Ecto neural progenitor cell (in vitro differentiated cells): ENCODE measurements at places on chromosomes 2 and 18.

GRCh38 chr2:174575124-174575776 is 22.4 kb downstream of the WIPF1 start:
- no peak for DNase-seq

- peak; percentile 63 for DNase-seq
Measured at GRCh38 chr18:57352761-57353136, 392 bp downstream of the ST8SIA3 start.

GRCh38 chr18:70288851-70289328 is at the start of gene SOCS6:
SOCS6 (plus strand) TSS chr18:70289045; CDS start chr18:70324669, 35,624 bp downstream.
- peak; percentile 84 for DNase-seq

DNA sequence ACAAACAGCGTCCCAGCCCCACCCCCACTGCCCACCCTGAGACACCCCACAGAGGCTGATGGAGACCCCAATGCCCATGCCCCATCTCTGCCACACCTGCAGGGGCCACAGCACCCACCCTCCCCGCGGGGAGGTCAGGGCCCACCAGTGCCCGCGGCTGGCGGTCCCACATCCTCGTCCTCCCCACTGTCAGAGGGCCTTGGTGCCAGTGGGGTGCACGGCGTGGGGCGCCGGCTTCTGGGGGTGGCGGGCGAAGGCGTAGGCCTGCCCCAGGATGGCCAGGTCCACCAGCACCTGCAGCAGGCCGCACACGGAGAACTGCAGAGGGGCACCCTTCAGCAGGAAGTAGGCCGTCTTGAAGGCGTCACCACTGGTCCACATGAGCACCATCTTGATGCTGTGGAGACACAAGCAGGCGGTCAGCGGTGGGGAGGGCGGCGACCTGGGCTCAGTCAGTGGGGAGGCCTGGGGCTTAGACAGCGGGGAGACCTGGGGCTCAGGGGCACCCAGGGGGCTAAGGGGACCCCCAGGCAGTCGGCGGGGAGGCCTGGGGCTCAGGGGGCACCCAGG is 47.6 kb downstream of the SLC66A2 start:
- DNase-seq: no peak

DNA sequence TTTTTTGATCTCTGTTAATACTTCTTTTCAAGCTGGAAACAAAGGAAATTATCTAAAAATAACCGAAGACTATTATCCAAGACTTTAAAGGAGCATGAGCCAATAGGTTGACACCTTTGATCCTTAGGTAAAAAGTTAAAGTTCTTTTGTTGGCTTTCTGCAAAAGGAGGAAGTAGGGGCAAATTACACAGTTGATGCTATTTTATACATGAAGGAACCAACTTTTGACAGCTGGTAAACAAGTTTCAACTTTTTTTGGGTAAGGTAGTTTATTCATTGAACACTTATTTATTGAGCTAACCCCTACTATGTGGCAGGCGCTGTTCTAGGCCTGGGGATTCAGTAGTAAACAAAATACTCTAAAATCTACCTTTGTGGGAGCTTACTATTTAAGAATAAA is 66.6 kb upstream of the ZEB2 start:
- no peak for DNase-seq

- DNase-seq: peak; percentile 36
Measured at GRCh38 chr2:2826621-2827020, 495.5 kb upstream of the MYT1L start.

- peak; percentile 50 for DNase-seq
Measured at GRCh38 chr2:72114693-72115051, 33.0 kb downstream of the CYP26B1 start.

- DNase-seq: no peak
Measured at GRCh38 chr2:28649481-28650265, 102.0 kb upstream of the PPP1CB start.

DNA sequence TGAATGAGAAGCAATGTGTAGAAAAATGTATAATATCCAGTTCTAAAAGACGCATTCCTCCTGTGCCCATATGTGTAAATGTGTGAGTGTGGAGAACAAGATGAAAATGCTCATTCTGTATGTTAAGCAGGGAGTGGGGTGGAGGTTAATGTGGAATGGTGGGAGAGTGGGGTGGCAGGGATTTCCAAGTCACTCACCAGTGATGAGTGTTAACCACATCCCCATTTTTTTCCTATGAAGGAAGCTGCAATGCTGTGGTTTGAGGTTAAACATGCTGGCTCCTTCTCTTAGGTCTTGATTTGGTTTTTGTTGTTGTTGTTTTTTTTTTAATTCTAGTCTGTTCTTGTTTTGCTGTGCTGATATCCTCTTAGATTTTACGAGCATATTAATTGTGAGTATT is 169.4 kb downstream of the NEDD4L start:
- DNase-seq: no peak

GRCh38 chr18:21314724-21315123 is 72.7 kb downstream of the GREB1L start:
- DNase-seq: no peak

DNA sequence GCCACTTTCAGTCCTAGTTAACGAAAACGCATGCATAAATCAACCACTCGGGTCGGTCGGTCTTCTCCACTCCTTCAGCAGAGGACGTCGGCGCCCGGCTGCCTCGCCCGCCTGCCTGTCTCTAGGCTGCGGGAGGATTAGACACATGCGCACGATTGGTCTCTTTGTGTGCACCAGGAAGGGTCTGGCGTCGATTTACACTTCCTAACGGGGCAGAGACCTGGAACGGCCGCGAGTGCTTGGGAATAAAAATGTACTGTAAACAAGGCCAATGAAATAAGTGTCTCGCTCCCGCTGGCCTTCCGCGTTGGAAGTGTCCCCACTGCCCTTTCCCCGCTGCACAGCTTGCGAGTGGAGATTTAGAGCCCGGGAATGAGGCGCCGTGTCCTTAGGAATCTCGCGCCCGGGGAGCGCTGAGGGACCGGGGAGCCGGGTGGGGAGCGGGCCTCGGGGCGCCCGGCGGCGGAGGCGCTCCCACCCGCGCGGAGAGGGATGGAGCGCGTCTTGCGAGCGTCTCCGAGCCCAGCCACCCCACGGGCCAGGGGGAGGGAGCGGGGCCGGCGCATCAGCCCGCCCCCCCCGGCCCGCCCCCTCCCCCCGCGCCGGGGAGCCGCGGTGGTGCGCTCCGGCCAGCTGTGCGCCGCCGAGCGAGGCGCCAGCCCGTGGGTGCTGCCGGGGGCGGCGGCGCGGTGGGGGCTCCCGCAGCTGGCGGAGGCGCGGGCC is at the start of gene DOK6:
Gene DOK6 (plus strand): TSS at position 636 of the 723 bp plus-strand sequence.
- peak; percentile 87 for DNase-seq

- DNase-seq: peak; percentile 76
Measured at GRCh38 chr18:48539406-48540250, 797 bp downstream of the CTIF start.

DNA sequence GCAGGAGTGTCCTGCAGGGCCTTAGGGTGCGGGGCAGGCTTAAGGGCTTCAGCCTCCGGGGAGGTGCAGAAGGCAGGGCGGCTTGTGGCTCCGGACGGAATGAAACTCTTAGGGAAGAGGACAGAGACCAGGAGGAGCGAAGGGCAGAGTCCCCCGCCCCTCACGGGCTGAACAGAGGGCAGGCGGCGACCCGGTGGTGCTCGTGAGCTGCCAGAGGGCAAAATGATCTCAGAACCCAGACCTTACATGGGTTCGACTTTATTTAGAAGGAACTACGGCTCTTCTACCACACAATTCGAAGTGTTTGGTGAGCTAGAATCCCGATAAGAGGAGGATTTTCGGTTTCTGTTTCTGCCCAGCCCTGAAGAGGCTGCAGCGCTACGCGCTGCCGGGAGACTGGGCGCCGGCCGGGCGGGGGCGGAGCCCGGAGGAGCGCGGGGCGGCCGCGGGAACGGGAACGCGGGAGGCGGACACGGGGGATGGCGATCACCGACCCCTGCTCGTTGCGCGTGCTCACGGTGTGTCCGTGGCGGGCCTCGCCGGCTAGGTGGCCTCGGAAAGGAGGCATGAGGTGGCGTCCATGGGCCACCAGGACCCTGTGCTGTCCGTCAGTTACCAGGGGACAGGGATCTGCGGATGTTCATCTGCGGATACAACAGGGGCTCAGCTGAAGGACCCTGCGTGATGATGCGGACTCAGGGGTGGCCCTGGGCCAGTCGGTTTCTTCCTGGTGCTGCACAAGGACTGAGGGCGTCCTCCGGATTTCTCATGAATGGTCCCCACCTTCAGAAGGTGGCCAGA is 4.2 kb upstream of the SP100 start:
- DNase-seq: peak; percentile 71

- DNase-seq: no peak
Measured at GRCh38 chr2:47026748-47027534, 111.3 kb upstream of the MCFD2 start.
